ENCODE measurements at places on chromosomes 3 and 15. TPM values are rescaled to one million over a fixed set of nuclear protein-coding genes. Genes with fewer than 3 reads are reported as not detected.

LRTM1 gene
- total RNA-seq = 0.39 TPM

SAMMSON gene
- not detected for total RNA-seq

CCR8 gene
- total RNA-seq = not detected

RASGRP1 gene
- total RNA-seq = 0.11 TPM

ATG7 gene
- 52.7 TPM for total RNA-seq

P2RY13 gene
- total RNA-seq = not detected

KIF23 gene
- total RNA-seq = 24.0 TPM

HGD gene
- total RNA-seq = 0.65 TPM

RGMA gene
- 0.11 TPM for total RNA-seq

ISLR2 gene
- not detected for total RNA-seq

ROPN1 gene
- total RNA-seq = not detected

TMEM207 gene
- not detected for total RNA-seq

ABHD6 gene
- total RNA-seq = 3.6 TPM

COL6A5 gene
- total RNA-seq = not detected

CCR1 gene
- not detected for total RNA-seq

SMAD3 gene
- total RNA-seq = 10.1 TPM

XYLB gene
- 2.4 TPM for total RNA-seq

ZBED2 gene
- 95.4 TPM for total RNA-seq

PLA2G4F gene
- 0.79 TPM for total RNA-seq

C3orf22 gene
- total RNA-seq = not detected

METTL6 gene
- 15.8 TPM for total RNA-seq

UBAP1L gene
- total RNA-seq = 2.1 TPM

C3orf18 gene
- 7.4 TPM for total RNA-seq

MEIS2 gene
- total RNA-seq = 36.1 TPM

SMAD6 gene
- total RNA-seq = 9.4 TPM

AP3B2 gene
- total RNA-seq = 0.11 TPM

CACNA2D3 gene
- total RNA-seq = 13.8 TPM

ACAN gene
- under 0.01 TPM for total RNA-seq

LRRC31 gene
- not detected for total RNA-seq

IQCF5 gene
- total RNA-seq = not detected

CCR2 gene
- total RNA-seq = not detected

PLSCR2 gene
- not detected for total RNA-seq

MAP6D1 gene
- total RNA-seq = 4.3 TPM

PLSCR4 gene
- 11.0 TPM for total RNA-seq

GOLGA6A gene
- 0.54 TPM for total RNA-seq

ASB14 gene
- total RNA-seq = under 0.01 TPM

MCTP2 gene
- 20.0 TPM for total RNA-seq

PRRT3 gene
- total RNA-seq = 3.1 TPM

THPO gene
- total RNA-seq = not detected

TIGIT gene
- total RNA-seq = not detected

HIGD1A gene
- 181 TPM for total RNA-seq

GALNT15 gene
- total RNA-seq = not detected

KNG1 gene
- not detected for total RNA-seq
